Activated gamma-delta T cell treated with anti-CD3 and anti-CD28 coated beads, Interleukin-2, amount 50 U/mL, for 16 hours (primary cell): ENCODE measurements at places on chromosomes 16 and 17.

DNA sequence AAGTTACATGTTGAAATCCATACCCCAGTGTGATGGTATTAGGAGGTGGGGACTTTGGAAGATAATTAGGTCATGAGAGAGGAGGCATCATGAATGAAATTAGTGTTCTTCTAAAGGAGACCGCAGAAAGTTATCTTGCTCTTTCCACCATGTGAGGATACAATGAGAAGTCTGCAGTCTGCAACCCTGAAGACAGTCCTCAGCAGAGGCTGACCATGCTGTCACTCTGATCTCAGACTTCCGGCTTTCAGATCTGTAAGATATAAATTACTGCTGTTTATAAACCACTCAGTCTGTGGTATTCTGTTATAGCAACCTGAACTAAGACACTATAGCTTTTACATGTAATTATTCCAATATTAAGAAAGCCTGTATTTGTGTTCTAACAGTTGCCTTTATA is 116.7 kb upstream of the CES5A start:
- DNase-seq = no peak

GRCh38 chr17:49390548-49391324 is 23.9 kb downstream of the PHB1 start:
- no peak for DNase-seq

- DNase-seq = peak; percentile 7
Measured at GRCh38 chr17:9959377-9959981, 54.4 kb upstream of the RCVRN start.

DNA sequence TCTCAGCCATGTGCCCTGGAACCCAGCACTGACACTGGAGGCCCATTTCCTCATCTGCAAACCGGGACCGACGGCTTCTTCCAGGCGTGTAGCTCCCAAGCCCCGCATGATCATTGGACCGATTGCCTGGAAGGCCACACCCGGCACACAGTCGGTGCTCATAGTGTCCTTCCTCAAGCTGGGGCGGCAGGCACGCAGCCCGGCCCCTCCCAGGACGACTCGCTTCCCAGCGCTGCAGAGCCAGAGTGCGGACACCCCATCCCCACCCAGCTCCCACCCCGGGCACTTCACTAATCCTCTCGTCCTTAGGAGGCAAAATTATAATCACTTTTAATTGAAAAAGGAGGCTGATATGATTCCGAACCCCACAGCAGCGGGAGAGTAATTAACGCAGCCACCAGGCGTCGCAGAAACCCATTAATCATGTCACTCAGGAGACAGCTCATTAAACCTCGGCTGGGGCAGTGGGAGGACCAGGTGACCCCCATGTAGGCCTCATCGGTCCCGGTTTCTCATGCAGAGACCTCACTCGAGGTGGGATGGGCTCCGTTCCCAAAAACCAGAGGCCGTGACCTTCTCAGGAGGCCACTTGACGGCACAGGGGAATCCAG is 33.1 kb downstream of the ZNF469 start:
- DNase-seq = no peak

GRCh38 chr17:10698096-10698818 is 863 bp downstream of the ADPRM start:
- no peak for DNase-seq

DNA sequence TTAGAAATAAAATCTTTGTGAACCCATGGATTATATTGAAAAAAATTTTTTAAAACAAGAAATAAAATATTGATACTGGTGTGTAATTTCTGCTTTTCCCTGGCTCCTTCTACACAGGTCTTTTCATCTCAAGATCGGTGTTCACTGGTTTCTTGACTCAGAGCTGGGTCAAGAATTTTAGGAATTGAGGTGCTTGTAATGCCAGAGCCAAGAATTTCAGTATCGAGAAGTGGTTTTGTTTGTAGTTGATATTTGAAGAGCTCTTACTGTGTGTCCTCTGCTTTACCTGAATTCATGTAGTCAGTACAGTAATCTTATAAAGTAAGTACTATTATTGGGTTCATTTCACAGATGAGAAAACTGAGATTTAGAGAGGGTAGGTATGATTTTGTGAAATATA is 7.3 kb downstream of the WWP2 start:
- DNase-seq = no peak

- DNase-seq = no peak
Measured at GRCh38 chr16:23876256-23876896, 40.6 kb downstream of the PRKCB start.

GRCh38 chr17:31211352-31212012 is 85.6 kb downstream of the OMG start:
- DNase-seq = no peak

GRCh38 chr17:32150358-32150757 is 8.1 kb downstream of the RHOT1 start:
- DNase-seq = no peak

GRCh38 chr17:40064971-40065768 is 2.4 kb downstream of the THRA start:
- no peak for DNase-seq

- DNase-seq = no peak
Measured at GRCh38 chr17:20930081-20930760, 112.6 kb downstream of the USP22 start.

- no peak for DNase-seq
Measured at GRCh38 chr17:41722231-41722630, 10.1 kb downstream of the GAST start.

GRCh38 chr16:81321039-81321438 is 6.3 kb downstream of the GAN start:
- DNase-seq = no peak

GRCh38 chr17:57400648-57401047 is 144.3 kb downstream of the MSI2 start:
- DNase-seq = no peak
